Effector CD4-positive, alpha-beta T cell (primary cell): ENCODE measurements at places on chromosomes 3 and 15.
A peak's percentile ranks its signal among the peaks of the same experiment; 100 is the strongest.

GRCh38 chr3:147661916-147662315, 252.8 kb downstream of the ZIC1 start:
- DNase-seq, result no peak

DNA sequence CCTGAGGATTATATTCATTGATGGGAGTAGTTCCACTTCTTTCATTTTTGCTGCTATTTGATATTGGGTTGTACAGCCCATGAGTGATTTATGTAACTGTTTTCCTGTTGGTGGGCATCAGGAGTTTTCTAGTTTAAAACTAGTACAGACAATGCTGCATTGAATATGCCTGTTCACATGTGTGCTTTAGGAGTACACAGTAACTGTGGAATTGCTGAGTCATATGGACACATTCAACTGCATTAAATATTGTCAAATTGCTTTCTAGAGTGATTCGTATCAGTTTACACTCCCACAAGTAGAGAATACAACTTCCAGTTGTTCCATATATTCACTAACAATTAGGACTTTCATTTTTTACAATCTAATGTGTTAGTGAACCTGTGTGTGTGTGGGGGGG, 59.8 kb upstream of the THSD4 start:
- no peak for DNase-seq

DNA sequence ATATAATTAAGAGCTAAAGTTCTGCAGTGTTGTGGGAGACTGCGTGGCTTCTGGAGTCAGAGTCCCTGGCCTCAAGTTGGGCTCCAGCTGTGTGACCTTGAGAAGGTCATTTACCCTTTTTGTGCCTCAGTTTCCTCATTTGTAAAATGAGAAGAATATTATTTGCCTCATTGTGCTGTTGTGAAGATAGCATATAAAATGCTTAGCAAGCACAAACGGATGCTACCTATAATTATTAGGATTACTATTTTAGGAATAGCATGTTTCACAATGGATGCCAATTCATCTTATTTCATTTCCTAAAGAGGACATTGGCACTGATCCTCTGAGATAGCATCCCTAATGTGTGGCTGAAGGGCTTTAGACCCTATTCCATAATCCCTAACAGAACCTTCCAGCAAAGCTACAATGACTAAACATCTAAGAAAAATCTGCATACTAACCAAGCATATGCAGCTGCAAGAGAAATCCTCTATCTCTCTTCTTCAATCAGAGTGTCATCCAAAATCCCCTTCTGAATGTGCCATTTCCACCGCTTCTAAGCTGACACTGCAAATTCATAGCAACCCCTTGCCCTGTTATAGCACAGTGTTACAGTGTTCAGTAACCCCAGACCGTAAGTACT, 148.3 kb downstream of the RBMS3 start:
- no peak for DNase-seq

DNA sequence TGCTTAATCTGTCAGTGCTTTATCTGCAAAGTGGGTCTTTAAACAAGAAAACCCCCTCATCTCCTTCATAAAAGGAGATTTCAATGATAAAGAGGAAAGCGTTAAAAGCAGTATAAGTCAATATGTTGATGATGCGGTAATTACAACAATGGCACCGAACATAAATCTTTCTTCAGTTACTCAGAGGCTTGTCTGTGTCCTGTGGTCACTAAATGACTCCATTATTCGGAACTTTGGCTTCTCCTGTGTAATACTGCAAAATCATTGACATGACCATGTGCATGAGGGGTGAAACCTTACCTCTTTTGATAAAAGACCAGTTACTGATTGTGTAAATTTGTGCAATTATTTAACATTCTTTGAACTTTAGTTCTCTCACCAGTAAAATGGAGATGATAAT, 4.8 kb upstream of the USP3 start:
- DNase-seq, result no peak

DNA sequence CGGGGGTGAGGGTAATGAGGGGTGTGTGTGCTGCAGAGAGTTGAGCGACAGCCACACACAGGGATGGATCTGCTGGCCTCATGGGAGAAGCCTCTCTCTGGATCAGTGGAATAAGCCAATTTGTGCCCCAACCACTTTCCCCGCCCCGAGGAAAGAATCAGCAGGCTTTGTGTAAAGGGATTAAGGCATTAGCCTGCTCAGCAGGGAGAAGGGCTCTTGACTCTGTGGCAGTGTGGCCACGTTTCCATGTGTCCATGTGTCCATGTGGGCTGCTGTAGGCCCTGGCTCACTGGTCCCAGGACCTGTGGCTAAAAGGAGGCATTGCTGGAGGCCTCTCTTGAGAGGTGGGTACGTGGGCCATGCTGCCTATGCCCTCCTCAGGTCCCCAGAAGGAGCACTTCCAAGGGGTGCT, 104.7 kb downstream of the HMG20A start:
- DNase-seq, result no peak

GRCh38 chr3:60445446-60445845, 805.8 kb downstream of the FHIT start:
- DNase-seq, result no peak

- no peak for DNase-seq
Observed at GRCh38 chr3:31485196-31485595, 47.5 kb upstream of the STT3B start.

GRCh38 chr3:45765958-45766357, 30.4 kb downstream of the SLC6A20 start:
- no peak for DNase-seq

GRCh38 chr3:45551214-45552010, 43.1 kb upstream of the LIMD1 start:
- DNase-seq, result no peak

DNA sequence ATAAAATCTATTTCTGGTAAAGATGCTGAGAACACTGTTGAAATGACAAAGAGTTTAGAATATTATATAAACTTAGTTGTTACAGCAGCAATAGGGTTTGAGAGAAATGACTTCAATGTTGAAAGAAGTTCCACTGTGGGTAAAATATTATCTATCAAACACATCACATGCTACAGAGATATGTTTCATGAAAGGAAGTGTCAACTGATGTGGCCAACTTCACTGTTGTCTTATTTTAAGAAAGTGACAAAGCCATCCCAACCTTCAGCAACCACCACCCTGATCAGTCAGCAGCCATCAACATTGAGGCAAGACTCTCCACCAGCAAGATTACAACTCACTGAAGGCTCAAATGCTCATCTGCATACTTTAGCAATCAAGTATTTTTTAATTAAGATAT, 20.2 kb downstream of the TMEM39A start:
- DNase-seq, result no peak

GRCh38 chr3:141085343-141086070, 34.4 kb downstream of the SPSB4 start:
- no peak for DNase-seq

GRCh38 chr3:142481196-142481595, 33.4 kb upstream of the XRN1 start:
- DNase-seq, result no peak

- no peak for DNase-seq
Observed at GRCh38 chr3:65401359-65402305, 637.1 kb downstream of the MAGI1 start.

- no peak for DNase-seq
Observed at GRCh38 chr3:53137221-53137620, 7.0 kb upstream of the RFT1 start.

DNA sequence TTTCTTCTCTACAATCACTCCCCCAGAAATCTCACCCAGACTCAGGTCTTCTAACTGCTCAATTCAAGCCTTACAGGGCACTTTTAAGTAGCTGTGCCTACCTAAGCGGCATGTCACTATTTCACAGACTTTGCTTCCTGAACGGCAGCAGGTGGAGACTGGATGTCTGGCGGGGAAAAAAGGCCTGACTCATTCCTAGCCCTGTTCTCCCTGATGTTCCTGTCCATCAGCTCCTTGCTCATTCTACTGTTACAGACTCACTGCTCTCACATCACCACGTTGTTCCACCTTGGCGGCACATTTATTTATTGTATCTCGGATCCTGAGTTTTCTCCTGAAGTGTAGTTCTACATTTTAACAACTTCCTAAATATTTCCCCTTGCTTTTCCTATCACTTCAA, 52.6 kb upstream of the ATP11B start:
- DNase-seq, result no peak

DNA sequence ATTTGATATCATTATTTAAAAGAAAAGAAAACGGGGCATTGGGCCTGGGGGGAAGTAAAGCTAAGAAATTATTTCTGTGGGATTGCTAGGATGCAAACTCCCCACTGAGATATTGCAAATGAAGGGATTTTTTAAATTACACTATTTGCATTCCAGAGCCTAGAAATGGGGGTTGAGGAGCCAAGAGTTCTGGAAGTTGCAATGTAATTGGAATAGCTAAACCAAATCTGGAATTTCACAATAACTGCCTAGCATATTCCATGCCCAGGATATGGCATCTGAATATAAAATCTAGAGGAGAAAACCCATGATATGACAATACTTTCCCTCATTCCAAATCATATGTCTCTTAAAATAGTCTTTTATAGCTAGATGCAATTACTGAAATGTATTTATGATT, 93.0 kb downstream of the CADM2 start:
- DNase-seq, result no peak

DNA sequence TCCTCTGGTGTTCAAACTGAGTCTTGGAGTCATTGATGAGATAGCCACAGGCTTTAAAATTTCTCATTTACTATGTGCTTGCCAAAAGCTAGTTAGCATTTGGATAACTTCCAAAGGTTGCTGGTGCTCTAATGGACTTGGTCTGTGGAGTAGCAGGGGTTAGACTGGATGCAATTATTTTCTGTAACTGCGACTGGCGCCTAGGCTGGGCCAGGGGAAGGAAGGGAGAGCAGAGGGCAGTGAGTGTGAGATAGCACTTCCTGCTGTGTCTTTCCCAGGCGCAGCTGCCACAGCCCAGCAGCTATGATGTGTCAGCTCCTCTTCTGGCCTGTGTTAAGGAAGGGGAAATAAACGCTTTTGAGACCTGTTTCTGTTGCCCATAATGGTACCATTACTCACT, 98.6 kb downstream of the MYRIP start:
- DNase-seq, result no peak

DNA sequence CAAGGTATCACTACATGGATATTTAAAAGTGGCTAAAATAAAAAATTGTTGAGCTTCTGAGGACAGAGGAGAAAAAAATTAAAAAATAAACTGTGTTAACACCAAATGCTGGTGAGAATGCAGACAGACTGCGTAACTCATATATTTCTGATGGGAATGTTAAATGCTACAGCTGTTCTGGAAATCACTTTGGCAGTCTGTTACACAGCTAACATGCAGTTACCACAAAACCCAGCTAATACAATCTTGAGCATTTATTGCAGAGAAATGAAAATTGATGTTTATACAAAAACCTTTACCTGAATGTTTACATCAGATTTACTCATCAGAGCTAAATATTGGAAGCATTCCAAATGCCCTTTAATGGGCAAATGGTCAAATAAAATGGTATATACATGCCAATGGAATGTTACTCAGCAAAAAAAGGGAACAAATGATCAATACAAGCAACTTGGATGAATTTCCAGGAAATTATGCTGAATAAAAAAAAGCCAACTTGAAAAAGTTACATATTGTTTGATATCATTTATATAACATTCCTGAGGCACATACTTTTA, 24.6 kb downstream of the MNS1 start:
- DNase-seq, result no peak

- no peak for DNase-seq
Observed at GRCh38 chr15:44501768-44502366, 35.1 kb upstream of the EIF3J start.

GRCh38 chr3:112736805-112737566, 96.0 kb upstream of the CCDC80 start:
- DNase-seq, result no peak

DNA sequence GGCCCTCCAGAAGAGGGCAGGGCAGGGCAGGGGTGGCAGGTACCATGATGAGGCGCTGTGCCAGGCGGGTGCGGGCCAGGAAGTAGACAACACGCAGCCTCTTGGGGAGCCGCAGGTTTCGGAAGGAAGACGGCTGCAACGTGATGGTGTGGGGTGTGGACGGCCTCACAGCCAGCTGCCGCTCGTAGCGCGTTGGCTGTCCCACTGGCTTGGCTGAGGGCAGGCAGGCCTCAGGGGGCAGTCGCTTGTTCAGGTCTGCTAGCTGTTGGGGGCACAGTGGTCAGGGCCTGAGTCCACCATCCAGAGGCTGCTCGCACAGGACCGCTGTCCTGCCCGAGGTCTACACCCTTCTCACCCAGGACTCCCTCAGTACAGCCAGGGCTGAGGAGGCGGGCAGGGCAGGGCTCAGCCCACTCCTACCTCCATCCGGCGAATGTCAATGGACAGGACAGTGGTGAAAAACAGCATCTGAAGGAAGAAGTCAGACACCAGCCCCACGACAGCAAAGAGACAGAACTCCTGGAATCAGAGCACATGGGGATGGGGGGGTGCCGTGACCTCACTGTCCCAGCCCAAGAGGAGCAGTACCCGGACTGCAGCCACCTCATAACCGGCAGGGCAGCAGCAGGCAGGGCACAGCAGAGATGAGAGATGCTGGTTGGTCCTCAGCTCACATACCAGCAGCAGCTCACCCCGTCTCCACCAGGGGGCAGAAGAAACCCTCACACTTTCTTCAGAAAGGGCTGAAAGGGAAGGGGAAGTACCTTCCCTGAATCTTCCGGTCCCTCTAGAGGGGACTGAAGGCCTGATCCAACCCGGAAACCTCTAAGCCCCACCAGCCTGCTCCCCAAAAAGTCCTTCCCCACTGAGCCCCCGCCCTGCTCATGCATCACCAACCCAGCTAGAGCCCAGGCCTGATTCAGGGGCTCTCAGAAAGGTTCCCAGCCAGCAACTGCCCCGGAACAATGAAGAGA, 40.0 kb downstream of the PTPN23 start:
- DNase-seq, result peak; percentile 84

DNA sequence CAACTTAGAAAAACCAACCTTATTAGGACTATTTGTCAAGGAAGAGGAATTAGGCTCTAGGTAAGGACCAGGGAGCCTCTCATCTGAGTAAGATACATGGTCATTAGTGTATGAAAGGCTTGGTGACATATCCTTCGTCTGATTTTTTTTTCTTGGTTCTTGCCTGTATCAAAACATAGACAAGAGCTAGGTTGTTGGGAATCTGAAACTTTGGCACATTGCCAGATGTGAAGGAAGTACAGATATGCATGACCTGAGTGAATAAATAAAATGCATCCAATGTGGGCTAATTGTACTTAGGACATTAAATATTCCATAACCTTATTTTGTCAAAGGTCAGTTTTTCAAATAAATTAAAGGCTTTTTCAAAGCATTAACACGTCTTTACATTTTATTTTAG, 151.8 kb downstream of the SYNPR start:
- DNase-seq, result no peak

DNA sequence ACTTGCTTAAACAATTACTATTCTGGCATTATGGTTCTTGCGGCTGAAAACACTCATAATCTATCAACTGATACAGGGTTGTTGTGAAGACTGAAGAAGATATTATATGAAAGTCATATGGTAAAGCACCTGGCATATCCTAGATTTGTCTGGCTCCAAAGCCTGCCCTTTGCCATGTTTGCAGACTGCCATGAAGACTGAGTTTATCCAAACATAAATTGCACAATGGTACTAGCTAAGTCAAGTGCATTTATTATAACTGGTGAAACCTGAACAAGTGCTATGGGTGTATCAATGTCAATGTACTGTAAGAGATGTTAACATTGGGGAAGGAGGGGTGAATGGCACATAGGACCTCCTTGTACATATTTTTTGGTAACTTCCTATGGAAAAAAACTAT, 87.4 kb upstream of the MEX3B start:
- DNase-seq, result no peak
